ENCODE measurements at places on chromosomes 12 and 14. TPM values are rescaled to one million over a fixed set of nuclear protein-coding genes. Genes with fewer than 3 reads are reported as not detected.

- H3K27ac ChIP-seq: no peak overlapping the region
- H3K36me3 ChIP-seq: no peaks in the 10 kb centered on the region
- no peak for DNase-seq
- peaks cover 43% of the 10 kb centered on the region for H3K27me3 ChIP-seq
Observed at GRCh38 chr12:54054742-54055194, 1.1 kb downstream of the HOXC4 start.

DNA sequence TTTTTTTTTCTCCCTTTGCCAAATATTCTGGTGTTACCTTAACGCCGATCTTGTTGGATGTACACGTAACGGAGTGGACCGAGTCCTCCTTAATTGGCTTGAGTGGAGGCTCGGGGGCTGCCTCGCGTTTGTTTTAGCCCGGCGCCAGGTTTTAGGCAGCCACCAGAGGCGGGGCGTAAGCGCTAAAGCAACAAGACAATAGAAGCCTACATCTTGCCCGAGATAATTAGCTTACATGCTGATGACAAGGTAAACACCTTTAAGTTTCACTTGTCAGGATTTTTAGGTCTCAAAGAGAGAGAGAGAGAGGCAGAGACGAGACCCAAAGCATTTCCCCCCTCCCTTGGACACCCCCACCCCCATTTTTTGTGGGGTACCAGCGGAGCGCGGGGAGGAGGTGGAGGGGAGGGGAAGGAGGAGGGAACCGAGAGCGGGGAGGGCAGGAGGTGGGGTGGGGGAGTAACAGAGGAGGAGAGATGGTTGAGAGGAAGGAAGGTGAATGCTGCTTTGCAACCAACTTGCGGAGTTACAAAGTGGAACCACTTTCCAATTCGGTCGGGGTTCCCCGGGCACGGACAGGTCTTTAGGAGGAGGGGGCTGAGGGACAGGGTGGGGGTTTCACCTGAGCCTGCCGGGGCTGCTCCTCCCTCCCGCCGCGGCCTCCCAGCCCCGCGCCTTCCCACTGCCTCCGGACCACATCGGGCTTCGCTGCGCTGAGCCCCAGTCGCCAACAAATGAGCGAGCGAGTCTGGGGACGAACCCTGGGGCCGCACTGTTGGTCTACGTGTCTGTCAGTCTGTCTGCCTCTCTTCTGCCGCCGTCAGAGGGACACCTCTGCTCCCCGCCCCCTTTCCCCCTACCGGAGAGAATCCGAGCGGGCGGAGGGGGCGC lies at the start of gene NKX2-1:
NKX2-1 (minus strand) TSS at position 802 of the 891 bp plus-strand sequence; CDS start at position 699, 103 bp downstream.
- peak; percentile 90 for DNase-seq
- peaks cover 21% of the 10 kb centered on the region for H3K36me3 ChIP-seq
- peaks cover 25% of the 10 kb centered on the region for H3K4me1 ChIP-seq
- H3K27me3 ChIP-seq: no peaks in the 10 kb centered on the region
- H3K27ac ChIP-seq: peak within 1 kb of the TSS; percentile 99
- H3K4me3 ChIP-seq: peak within 1 kb of the TSS; percentile 81

GRCh38 chr14:47730296-47730695 lies 54.9 kb upstream of the MDGA2 start:
- no peak overlapping the region for H3K27ac ChIP-seq
- H3K4me1 ChIP-seq: no peaks in the 10 kb centered on the region
- no peak for DNase-seq
- H3K27me3 ChIP-seq: no peaks in the 10 kb centered on the region
- H3K4me3 ChIP-seq: no peak overlapping the region
- no peaks in the 10 kb centered on the region for H3K36me3 ChIP-seq

- H3K36me3 ChIP-seq: no peaks in the 10 kb centered on the region
- no peak for DNase-seq
- H3K4me1 ChIP-seq: no peaks in the 10 kb centered on the region
Observed at GRCh38 chr12:25550186-25550585, 2.9 kb downstream of the LMNTD1 start.

GRCh38 chr12:127944211-127944899 lies 322.6 kb upstream of the TMEM132C start:
- no peak overlapping the region for H3K27ac ChIP-seq
- no peak overlapping the region for H3K4me3 ChIP-seq
- H3K4me1 ChIP-seq: no peaks in the 10 kb centered on the region
- DNase-seq: no peak
- no peaks in the 10 kb centered on the region for H3K27me3 ChIP-seq

GRCh38 chr12:83971781-83972180 lies 940.8 kb downstream of the SLC6A15 start:
- H3K4me1 ChIP-seq: no peaks in the 10 kb centered on the region
- no peak overlapping the region for H3K27ac ChIP-seq
- no peak overlapping the region for H3K4me3 ChIP-seq

- no peaks in the 10 kb centered on the region for H3K4me1 ChIP-seq
- DNase-seq: no peak
- no peaks in the 10 kb centered on the region for H3K27me3 ChIP-seq
- no peak overlapping the region for H3K27ac ChIP-seq
- H3K36me3 ChIP-seq: no peaks in the 10 kb centered on the region
Observed at GRCh38 chr14:101476258-101476915, 84.9 kb upstream of the DIO3 start.

DNA sequence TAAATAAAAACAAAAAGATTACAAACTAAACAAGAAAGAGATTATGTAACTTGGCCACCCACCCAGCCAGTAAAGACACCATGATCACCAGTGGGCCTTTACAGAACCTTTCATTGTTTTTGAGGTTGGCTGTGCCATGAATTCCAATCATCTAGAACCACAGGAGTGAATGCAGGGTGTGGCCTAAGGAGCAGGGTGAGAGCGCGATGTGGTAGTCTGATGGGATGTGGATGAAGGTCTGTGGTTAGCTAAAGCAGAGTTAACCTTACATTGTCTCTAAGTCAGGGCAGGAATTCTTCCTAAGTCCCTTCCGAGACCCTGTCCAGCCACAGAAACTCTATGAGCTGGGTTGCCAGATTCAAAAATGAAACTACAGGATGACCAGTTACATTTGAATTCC lies 54.0 kb upstream of the CDKN3 start:
- H3K4me1 ChIP-seq: no peaks in the 10 kb centered on the region
- no peak overlapping the region for H3K27ac ChIP-seq
- no peak overlapping the region for H3K4me3 ChIP-seq

- peak; percentile 32 for DNase-seq
- no peaks in the 10 kb centered on the region for H3K4me1 ChIP-seq
- no peak overlapping the region for H3K4me3 ChIP-seq
- no peak overlapping the region for H3K27ac ChIP-seq
Observed at GRCh38 chr12:107992870-107993451, 136.1 kb upstream of the WSCD2 start.

DNA sequence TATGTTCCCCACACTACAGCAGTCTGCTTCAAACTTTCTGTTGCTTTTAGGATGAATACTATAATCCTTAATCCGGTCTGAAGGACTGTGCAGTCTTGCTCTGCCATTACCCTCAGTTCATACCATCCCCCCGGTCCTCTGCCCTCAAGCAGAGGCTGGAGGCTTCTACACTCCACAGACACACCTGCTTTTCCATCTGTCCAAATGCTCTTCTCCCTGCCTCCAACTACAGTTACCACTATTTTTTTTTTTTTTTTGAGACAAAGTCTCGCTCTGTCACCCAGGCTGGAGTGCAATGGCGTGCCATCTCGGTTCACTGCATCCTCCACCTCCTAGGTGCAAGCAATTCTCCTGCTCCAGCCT lies 19.3 kb upstream of the KCNH3 start:
- DNase-seq: no peak
- no peak overlapping the region for H3K27ac ChIP-seq
- no peaks in the 10 kb centered on the region for H3K36me3 ChIP-seq
- no peak overlapping the region for H3K4me3 ChIP-seq

GRCh38 chr14:84208451-84208850 lies 1321.5 kb upstream of the FLRT2 start:
- H3K4me1 ChIP-seq: no peaks in the 10 kb centered on the region
- no peak for DNase-seq
- no peaks in the 10 kb centered on the region for H3K36me3 ChIP-seq
- no peak overlapping the region for H3K4me3 ChIP-seq

GRCh38 chr12:59980476-59980875 lies 384.6 kb downstream of the SLC16A7 start:
- no peak overlapping the region for H3K4me3 ChIP-seq
- no peak for DNase-seq
- no peak overlapping the region for H3K27ac ChIP-seq
- no peaks in the 10 kb centered on the region for H3K4me1 ChIP-seq
- no peaks in the 10 kb centered on the region for H3K36me3 ChIP-seq

DNA sequence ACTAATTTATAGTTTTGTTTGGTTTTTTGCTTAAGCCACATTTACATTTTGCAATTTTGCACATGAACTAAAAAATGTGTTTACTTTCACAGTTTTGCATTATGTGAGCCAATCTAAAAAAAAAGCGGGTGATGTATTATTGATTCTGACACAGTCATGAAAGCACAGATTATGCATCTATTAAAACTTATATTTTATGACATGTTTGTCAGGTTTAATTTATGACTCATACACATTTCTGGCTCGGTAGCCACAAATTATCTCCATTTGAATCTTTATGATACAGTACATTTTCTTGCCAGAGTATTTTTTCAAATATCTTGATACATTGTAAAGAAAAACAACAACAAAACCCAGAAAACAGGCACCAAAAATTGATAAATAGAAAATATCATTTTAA lies 280.4 kb upstream of the GRIP1 start:
- peaks cover 6% of the 10 kb centered on the region for H3K4me1 ChIP-seq
- DNase-seq: no peak
- H3K27me3 ChIP-seq: no peaks in the 10 kb centered on the region

GRCh38 chr12:105738051-105738450 lies 400.7 kb downstream of the NUAK1 start:
- no peak for DNase-seq
- H3K27ac ChIP-seq: peak overlapping the region; percentile 44
- peaks cover 9% of the 10 kb centered on the region for H3K4me1 ChIP-seq
- H3K36me3 ChIP-seq: no peaks in the 10 kb centered on the region

GRCh38 chr14:31059152-31059924 lies 33.2 kb upstream of the STRN3 start:
- H3K27me3 ChIP-seq: no peaks in the 10 kb centered on the region
- no peak for DNase-seq
- no peaks in the 10 kb centered on the region for H3K36me3 ChIP-seq
- no peak overlapping the region for H3K4me3 ChIP-seq
- no peaks in the 10 kb centered on the region for H3K4me1 ChIP-seq
- H3K27ac ChIP-seq: no peak overlapping the region

GRCh38 chr14:91410771-91411536 lies 6.7 kb downstream of the CCDC88C start:
- no peaks in the 10 kb centered on the region for H3K27me3 ChIP-seq
- H3K4me3 ChIP-seq: no peak overlapping the region
- no peak for DNase-seq
- H3K36me3 ChIP-seq: no peaks in the 10 kb centered on the region
- no peak overlapping the region for H3K27ac ChIP-seq

- H3K36me3 ChIP-seq: no peaks in the 10 kb centered on the region
- no peaks in the 10 kb centered on the region for H3K27me3 ChIP-seq
- no peaks in the 10 kb centered on the region for H3K4me1 ChIP-seq
- H3K4me3 ChIP-seq: no peak overlapping the region
- H3K27ac ChIP-seq: no peak overlapping the region
Observed at GRCh38 chr12:28866715-28867503, 282.2 kb upstream of the FAR2 start.

- H3K4me1 ChIP-seq: peaks cover 8% of the 10 kb centered on the region
- H3K27ac ChIP-seq: no peak overlapping the region
- no peaks in the 10 kb centered on the region for H3K36me3 ChIP-seq
- H3K4me3 ChIP-seq: no peak overlapping the region
- DNase-seq: no peak
Observed at GRCh38 chr12:32104572-32105355, 1.9 kb upstream of the BICD1 start.

GRCh38 chr12:79347866-79348265 lies 342.9 kb downstream of the PAWR start:
- H3K36me3 ChIP-seq: no peaks in the 10 kb centered on the region
- no peaks in the 10 kb centered on the region for H3K4me1 ChIP-seq
- no peaks in the 10 kb centered on the region for H3K27me3 ChIP-seq
- H3K27ac ChIP-seq: no peak overlapping the region
- DNase-seq: no peak
- H3K4me3 ChIP-seq: no peak overlapping the region

DNA sequence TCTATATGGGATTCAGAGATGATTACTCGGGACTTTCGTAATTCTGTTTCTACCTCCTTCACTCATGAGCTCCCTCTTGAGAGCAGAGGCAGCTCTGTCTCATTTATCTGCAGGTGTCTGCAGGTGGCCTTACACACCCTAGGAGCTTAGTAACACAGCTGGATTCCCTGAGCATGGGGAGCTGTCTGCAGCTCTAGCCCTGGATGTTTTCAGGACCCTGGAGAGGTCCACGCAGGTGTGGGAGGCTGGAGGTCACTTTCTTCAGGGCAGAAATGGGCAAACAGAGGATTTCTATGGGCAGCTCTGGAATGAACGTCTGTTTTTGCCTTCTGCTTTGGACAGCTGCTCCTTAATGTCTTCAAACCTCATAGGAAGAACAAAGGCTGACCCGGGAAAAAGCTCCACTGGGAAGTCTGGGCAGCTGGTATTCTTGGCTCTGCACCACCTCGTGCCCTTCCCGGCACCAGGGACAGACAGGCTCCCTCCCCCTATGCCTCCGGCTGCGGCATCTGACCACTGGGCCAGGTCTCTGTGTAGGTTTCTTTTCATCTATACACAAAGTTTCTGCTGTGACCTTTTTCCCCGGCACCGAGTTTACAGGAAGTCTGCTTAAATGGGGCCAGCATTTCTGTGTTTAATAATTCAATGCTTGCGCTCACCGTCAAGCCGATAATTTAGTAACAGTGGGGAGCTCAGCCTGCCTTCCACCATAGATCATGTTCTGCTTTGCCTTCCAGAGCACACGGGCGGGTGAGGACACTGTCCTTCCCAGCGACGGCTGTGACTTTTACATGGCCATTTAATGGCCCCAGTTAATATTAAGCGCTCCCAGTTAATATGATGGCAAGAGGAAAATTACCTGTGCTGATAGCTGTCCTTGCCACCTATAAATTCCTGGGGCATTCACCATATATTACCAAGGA lies 320.2 kb upstream of the SFSWAP start:
- H3K27me3 ChIP-seq: no peaks in the 10 kb centered on the region
- H3K4me1 ChIP-seq: no peaks in the 10 kb centered on the region
- DNase-seq: peak; percentile 62

DNA sequence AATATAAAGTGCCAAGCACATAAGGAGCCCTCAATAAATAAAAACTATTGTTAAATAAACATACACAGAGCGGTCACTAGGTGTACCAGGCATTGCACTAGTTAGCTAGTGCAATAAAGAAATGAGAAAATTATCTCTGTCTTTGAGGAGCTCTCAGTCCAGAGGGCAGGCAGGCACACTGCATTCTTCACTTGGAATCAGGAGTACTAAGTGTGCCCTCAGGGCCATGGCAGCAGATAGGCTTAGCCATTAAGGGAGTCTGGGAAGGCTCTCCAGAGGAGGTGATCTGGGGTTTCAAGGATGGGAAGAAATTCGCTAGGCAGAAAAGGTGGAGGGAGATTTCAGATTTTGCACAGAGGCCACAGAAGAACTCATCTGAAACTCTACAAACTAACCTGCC lies 9.1 kb downstream of the ABCD4 start:
- H3K27me3 ChIP-seq: no peaks in the 10 kb centered on the region
- DNase-seq: no peak
- H3K4me3 ChIP-seq: no peak overlapping the region
- no peaks in the 10 kb centered on the region for H3K4me1 ChIP-seq
- H3K27ac ChIP-seq: no peak overlapping the region
- peaks cover 65% of the 10 kb centered on the region for H3K36me3 ChIP-seq

Gene ACVRL1
- 63.7 TPM for total RNA-seq

Gene ST8SIA1
- total RNA-seq: 5.2 TPM

Gene TOMM20L
- not detected for total RNA-seq

Gene CLEC4E
- total RNA-seq: 1.7 TPM

Gene PIANP
- 0.39 TPM for total RNA-seq

Gene PRKCH
- total RNA-seq: 53.5 TPM

Gene RAD9B
- not detected for total RNA-seq

Gene TMEM229B
- 27.3 TPM for total RNA-seq

Gene TAS2R19
- 12.0 TPM for total RNA-seq

Gene KRT83
- total RNA-seq: 0.46 TPM

Gene OVCH1
- 0.27 TPM for total RNA-seq
